ENCODE measurements at places on chromosomes 1 and 21.

GRCh38 chr1:246093230-246093629 is 413.8 kb downstream of the SMYD3 start:
- DNase-seq = no peak

- no peak for DNase-seq
Observed at GRCh38 chr1:212070720-212071302, 35.3 kb downstream of the DTL start.

DNA sequence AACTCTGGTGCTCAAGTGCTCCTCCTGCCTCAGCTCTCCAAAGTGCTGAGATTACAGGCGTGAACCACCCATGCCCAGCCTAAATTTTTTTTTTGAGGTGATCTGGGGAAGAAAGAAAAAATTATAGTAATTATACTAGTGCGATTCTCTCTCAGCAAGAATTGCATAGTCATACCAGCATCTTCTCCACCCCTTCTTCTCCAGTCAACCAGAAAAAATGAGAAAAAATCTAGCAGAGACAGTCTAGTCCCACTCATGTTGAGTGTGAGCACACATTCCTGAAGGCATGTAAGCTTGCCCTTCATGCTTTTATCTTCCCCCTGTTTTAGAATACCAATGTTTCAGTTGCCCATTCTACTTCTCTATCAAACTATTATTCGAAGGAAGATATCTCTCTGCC is 207.6 kb downstream of the S1PR1 start:
- no peak for DNase-seq

- DNase-seq = no peak
Observed at GRCh38 chr1:79322511-79323027, 316.0 kb upstream of the ADGRL4 start.

GRCh38 chr1:97304366-97304765 is 582.8 kb downstream of the PTBP2 start:
- no peak for DNase-seq

- DNase-seq = no peak
Observed at GRCh38 chr1:208269338-208269666, 25.1 kb upstream of the PLXNA2 start.
